ENCODE measurements at places on chromosomes 5 and 9.

- DNase-seq: no peak
Measured at GRCh38 chr5:10715605-10716290, 45.3 kb downstream of the DAP start.

- no peak for DNase-seq
Measured at GRCh38 chr5:138911441-138911840, 36.3 kb upstream of the LRRTM2 start.

- no peak for DNase-seq
Measured at GRCh38 chr9:120869726-120870125, 7.3 kb downstream of the PHF19 start.

- no peak for DNase-seq
Measured at GRCh38 chr5:72602696-72603685, 95.8 kb upstream of the ZNF366 start.

- DNase-seq: no peak
Measured at GRCh38 chr5:120140501-120140900, 323.6 kb upstream of the PRR16 start.

- DNase-seq: no peak
Measured at GRCh38 chr5:58872670-58873273, 289.9 kb downstream of the RAB3C start.
